ENCODE measurements at places on chromosomes 3 and 15.
A peak's percentile ranks its signal among the peaks of the same experiment; 100 is the strongest.

- no peak for DNase-seq
Measured at GRCh38 chr3:180802837-180803236, 109.6 kb upstream of the FXR1 start.

DNA sequence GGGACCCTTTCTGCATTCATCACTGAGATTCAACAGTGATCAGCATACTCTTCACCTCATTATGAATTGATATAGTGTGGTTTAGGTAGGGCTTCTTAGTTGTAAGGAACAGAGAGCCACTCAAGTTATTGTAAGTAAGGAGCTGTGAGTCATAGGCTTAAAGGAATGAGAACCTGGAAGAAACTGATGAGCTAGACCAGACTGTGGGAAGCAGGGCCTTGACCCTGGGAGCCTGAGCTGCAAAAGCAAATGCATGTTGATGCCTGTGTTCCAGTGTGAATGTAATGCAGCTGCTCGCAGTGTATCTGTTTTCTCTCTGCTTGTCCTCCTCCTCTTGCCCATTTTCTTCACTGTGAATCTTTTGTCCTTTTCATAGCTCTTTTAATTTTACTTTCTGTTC is 13.6 kb downstream of the ZKSCAN7 start:
- no peak for DNase-seq

GRCh38 chr3:122322095-122323075 is 2.7 kb upstream of the CSTA start:
- DNase-seq, result peak; percentile 62

DNA sequence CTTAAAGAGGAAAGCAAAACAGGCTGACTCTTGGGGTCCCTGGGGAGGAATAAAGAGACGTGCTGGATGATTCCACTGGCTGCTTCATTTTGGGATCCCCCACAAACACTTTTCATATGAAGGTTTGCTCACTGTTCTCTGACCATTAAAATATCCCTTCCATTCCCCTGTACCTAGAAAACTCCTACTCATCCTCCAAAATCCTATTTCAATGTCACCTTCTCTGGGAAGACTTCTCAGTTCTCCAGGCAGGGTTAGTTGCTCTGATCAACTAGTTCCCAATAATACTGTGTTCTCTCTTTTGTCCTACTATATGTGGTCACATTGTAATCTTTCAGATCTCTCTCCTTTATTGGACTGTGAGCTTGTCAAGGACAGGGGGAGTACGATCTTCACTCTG is 19.0 kb downstream of the LARP6 start:
- DNase-seq, result no peak

DNA sequence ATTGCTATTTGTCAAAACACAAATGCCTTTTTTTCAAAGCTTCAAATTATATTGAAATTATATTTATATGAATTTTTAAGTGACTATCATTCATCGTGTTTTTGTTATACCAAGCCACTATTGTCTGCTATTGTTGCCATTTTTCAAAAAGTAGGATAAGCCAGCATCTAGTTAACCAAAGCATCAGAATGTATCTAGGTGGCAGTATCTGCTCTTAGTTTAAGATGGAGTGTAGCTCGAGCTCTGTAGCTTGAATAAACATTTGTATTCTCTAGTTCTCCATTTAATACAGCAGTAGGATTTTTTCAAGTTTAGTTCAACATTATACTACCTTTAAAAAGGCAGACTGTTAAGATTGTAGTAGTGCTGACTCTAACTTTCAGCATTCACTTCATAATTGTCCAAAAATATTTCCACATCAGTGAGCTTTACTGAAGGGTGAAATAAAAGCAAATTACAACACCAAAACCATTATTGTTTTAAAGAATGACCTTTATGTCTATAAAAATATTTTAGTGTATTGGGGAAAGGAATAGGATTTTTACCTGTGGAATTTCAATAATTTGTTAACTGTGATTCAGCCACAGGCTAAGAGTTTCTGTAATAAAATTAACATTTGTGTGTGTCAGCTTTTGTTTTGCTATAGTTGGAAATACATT is 19.6 kb upstream of the C15orf61 start:
- DNase-seq, result no peak

DNA sequence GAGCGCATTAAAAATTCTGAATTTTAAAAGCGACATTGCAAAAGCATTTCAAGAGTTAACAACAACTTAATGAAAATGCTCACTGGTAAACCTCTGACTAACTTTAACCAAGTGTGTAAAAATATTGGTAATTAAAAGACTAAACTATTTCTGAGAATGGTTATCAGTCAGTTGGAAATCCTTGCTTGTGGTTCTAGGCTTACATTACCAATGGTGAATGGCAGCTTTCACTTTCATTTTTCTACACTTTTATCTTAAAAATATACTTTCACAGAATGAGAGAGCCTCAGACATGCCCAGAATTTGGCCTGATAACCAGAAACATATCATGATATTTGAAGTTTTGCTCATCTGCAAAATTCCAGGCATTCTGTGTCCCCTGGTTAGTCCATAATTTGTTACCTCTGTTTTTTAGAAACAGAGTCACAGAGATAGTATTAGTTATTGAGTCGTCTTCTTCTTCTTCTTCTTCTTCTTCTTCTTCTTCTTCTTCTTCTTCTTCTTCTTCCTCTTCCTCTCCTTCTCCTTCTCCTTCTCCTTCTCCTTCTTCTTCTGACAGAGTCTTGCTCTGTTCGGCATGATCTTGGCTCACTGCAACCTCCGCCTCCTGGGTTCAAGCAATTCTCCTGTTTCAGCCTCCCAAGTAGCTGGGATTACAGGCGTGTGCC is 5.5 kb upstream of the RNF111 start:
- no peak for DNase-seq

- DNase-seq, result peak; percentile 38
Measured at GRCh38 chr15:70436428-70436827, 326.9 kb downstream of the UACA start.

GRCh38 chr15:92384381-92384780 is 9.3 kb upstream of the ST8SIA2 start:
- no peak for DNase-seq

DNA sequence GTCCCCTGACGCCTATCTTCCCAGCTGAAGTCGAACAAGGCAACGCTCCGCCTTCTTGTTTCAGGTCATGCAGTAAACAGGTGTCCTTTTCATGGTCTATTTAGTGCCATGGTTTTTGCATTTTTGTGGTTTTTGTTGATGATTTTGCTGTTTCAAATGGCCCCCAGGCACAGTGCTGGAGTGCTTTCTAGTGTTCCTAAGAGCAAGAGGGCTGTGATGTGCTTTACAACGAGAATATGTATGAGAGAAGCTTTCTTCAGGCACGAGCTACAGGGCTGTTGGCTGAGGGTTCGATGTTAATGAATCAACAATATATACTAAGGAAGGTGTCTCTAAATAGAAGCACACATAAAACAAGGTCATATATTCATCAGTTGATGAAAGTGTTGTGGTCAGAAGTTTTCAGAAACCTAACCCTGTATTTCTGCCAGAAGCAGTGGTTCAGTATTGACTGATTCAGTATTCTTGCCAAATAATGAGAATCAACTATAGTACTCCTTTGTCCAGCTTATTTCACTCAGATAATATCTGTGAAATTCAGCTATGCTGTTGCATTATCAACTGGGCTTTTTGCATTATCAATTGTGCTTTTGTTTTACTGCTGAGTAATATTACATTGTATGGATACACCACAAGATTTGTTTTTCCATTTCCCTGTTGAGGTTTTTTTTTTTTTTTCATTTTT is 18.5 kb downstream of the LIMD1 start:
- DNase-seq, result no peak

DNA sequence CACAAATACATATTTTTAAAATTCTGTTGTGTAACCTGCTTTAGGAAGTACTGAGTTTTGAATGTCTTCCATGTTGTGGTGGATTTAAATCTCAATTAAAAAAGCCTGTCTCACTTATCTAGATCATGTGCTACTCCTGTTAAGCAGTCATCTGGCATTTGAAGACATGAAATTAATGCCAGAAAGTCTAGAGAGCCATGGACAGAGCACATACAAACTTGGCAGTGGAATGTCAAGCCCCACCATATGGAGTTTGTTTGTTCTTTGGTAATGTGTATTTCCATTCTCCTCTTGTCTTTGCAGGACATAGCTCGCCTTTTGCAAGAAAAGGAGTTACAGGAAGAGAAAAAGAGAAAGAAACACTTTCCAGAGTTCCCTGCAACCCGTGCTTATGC is 39.3 kb upstream of the UTS2B start:
- no peak for DNase-seq

DNA sequence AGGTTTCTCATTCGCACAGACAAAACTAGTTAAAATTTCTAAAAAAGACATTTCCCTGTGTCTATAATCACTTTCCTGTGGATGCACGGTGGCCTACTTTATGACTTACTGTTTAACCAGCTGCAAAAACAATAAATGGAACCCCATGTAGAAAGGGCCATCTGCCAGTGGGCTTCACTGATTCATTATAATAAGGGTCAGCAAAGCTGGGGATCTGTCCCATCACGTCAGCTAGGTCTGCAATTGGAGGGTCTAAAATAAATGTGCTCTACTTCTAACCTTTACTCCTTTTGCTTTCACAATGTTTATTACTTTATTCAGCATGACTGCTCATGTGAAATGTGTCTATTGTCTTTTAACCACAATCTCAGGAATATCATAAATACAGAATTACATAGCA is 43.1 kb upstream of the NMD3 start:
- DNase-seq, result no peak

- DNase-seq, result no peak
Measured at GRCh38 chr15:60381148-60381788, 16.5 kb downstream of the ANXA2 start.

DNA sequence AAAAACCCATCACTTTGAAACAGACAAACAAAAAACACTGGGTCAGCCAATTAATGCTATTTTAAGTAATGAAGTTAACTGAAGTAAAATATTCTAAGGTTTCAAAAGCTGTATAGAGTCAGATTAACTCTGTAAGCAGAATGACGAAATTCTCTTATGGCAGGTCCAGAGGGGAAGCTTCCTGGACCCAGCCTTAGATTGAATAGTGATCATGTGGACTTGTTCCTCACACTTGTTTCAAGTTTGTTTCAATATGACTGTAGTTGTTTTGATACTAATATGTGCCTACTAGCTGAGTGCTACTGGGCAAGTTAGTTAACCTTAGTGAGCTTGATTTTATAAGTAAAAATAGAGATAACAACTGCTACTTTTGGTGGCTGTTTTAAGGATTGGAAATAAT is 32.6 kb downstream of the PLS1 start:
- no peak for DNase-seq
